AG08396 (cell line): ENCODE measurements at places on chromosomes 2 and 18.

DNA sequence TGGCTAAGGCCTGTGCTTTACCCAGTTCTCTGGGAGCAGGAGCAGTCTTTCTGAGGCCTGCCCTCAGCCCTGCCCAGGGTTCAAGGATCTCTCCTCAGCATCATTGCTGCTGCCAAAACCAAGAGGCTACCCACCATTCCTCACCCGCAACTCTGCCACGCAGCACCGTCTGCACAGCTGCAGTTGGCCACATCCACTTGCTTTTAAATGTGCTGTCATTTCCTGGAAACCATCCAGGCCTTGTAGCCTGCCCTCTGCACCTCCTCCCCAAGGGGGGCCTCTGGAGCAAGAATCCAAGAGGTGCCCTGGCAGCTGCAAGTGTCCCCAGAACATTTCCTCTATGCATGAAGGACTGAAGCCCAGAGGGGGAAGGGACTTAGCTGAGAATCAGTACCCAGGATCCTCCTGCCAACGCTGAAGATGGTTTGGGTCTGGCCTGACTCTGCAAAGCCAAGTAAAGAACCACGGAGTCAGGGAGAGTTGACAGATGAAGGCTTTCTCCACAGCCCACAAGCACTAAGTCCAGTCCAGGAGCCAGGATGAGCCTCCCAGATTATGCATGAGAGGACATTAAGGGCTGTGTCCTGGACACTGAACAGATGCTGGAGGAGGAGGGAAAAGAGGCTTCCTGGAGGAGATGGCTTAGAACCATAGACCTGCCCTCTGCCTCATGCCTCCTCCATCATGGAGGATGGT lies 14.9 kb downstream of the EMX1 start:
- DNase-seq = peak; percentile 51

DNA sequence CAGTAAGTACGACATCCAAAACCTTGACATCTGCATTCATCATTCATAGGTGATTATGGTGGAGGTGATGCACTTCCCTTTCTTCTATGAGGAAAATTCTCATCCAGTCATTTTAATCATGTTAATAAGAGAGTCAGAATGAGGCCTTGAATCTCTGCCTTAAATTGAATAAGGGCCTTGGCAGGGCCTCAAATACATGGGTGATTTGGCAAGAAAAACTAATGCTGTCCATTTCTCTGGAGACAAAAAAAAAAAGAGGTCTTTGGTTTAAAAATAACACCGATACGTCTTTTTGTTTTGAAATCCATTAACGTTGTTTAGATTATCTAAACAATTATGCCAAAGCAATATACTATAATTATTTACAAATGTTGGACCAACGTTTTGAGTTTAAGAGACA lies 8.1 kb downstream of the COLEC12 start:
- no peak for DNase-seq

DNA sequence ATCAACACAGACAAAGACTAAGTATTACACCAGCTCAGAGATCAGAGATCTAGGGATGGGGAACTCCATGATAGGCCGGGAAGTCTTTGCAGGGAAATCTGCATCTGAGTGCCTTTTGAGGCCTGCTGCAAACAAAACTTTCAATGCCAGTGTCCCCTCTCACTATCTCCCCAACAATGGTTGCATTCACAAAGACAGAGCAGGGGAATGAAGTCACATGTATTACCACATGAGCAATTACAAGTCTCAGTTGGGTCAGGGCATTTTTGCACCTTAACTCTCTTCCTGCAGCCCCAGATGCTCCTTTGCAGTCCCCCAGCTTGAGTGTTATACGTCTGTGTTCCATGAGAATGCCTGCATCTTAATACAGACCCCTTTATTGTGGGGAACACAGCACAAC lies 1.8 kb upstream of the RNF144A start:
- no peak for DNase-seq

DNA sequence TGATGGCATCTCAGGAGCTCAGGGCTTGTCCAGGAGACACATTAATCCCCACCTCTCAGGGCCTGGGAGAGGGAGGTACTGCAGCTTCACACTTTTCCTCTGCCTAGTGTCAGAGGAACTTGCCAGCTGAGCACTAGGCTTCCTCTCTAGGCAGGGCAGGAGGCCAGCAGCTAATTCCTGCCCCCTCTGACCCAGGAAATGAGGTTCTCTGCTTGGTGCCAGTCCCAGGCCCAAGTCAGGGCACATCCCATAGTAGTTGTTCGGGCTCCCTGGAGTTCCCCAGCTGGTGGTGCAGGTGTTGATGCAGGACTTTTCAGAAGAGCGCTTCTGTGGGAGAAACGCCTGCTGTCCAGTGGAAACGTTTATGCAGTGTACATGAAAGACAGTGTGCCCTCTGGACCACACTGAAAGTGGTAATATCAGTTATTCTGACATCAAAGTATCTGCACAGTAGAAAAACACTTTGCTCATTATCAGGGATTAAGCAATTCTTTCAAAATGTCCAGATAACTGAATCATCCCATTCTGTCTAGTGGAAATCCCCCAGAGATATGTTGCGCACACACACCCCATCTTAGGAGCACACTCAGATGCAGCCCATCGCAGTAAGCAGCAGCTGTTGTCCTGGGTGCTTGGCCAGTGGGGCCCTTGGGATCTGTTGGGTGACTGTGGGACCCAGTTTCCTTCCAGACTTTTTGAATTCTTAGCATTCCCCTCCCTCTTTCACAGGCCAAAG lies 17.8 kb upstream of the SCLY start:
- no peak for DNase-seq

DNA sequence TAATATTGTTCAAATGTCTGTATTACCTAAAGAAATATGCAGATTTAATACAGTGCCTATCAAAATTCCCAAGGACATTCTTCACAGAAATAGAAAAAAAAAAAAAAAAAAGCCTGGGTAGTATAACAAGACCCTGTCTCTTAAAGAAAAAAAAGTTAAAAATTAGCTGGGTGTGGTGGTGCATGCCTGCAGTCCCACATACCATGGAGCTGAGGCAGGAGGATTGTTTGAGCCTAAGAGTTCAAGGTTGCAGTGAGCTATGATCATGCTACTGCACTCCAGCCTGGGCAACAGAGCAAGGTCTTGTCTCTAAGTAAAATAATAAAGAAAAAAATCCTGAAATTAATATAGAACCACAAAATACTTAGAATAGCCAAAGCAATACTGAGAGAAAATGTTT lies 51.9 kb downstream of the SLC16A14 start:
- no peak for DNase-seq

DNA sequence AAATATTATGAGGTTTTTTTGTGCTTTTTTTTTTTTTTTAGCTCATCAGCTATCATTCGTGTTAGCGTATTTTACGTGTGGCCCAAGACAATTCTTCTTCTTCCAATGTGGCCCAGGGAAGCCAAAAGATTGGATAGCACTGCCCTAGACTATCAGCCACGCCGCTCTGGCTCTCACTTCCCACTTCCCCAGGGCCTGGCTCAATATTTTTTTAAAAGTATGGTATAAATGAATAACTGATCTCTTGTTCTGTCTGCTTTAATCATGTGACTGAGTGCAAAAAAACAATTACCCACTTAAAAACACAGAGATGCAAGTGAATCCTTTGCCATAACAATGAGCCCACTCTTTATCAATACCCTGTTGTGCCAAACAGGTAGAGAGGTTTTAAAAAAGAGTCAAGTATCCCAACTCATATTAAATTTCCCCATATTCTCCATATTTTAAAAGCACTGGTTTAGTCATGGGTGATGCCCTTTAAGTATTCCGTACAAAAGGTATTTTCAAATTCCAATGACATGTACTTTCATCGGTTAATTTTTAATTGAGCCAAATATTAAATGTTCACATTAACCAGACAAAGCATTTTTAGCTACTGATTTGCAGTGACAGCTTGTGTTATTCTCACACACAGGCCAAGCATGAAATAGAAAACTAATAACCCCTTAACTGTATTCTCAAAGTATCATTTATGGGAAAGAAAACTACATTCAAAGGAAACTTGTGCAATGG lies 12.6 kb downstream of the BCL2 start:
- DNase-seq = no peak
